Left ventricle myocardium superior (tissue), 1 donor: ENCODE measurements at places on chromosomes 16 and 17.

- no peak for DNase-seq
Measured at GRCh38 chr17:73319766-73320165, 8.0 kb upstream of the CDC42EP4 start.

DNA sequence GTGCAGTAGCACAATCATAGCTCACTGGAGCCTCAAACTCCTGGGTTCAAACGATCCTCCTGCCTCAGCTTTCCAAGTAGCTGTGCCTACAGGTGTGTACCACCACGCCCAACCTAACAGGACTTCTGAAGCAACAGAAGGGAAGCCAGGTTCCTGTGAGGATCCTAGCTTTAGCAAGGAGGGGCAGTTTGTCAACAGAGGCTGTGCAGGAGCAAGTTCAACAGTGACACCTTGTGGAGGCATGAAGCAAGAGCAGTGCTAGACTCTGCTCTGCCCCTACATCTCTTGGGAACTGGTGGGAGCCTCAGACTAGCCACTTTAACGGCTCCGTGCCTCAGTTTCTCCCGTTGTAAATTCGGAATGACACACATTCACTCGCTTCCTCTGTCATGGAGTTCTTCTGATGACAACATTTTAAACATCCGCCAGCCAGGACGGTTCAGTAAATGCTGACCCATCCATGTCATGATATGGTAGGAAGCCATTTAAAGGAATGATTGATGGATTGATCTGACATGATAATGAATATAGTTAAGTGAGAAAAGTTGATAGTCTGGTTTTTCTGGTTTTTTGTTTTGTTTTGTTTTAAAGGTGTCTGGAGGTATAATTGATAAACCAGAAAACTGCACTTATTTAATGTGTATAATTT, 218.7 kb downstream of the MRTFB start:
- no peak for DNase-seq

GRCh38 chr16:66658143-66658859, 38.2 kb downstream of the CMTM4 start:
- DNase-seq = no peak

DNA sequence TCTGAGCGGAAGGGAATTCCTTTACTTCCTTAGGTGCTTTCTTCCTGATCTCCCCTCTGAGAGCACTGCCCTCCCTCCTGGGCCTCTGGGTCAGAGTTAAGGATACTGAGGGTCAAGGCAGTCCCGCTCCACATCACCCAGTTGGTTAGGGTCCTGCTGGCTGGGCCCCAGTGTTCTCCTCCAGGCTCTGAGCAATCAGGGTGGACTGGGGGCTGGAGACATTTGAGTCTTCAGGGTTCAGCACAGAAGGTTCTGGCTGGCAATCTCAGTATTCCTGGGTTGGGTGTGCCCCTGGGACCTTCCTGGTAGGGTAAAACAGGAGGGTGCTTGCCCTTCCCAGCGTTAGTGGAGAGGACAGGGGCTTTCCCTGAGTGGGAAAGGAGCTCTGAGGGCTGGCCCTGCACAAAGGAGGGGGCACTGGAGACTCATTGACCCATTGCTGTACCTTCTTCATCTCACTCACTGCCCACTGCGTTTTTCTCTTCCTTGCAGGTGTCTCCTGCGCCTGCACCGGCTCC, 448 bp downstream of the MT1M start:
- no peak for DNase-seq
